LNCaP clone FGC (cell line): ENCODE measurements at places on chromosomes 3 and 15.

DNA sequence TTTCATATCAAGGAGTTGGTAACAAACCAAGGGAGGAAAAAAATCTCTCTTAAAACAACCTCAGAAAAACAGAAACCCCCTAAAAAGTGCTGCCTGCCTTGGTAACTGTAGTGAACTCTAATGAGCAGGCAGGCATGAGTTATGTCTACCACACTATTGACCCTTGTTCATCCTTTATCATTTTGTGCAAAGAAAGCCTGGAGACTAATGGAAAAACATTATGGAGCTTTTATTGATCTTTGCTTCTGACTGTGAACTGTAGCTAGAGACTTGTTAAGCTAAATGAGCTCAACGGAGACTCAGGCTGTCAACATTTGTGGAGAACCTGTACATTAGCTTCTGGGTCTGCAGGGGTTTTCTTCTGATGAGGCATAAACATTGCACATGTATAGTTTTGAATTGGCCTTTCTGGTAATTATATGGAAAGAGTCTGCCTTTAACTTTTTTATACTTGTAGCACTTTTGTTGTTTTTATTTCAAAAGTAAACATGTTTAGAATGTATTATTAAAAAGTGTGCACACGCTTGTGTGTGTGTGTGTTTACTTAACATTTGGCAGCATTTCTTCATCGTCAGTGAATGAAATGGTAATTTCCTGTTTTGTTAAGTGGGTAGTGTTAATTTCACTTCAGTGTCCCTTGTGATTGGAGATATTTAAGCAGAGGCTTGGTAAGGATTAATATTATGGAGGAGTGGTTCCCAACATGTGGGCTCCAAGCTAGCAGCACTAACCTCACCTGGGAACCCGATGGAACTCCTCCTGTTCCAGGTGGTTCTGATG, 15.9 kb upstream of the SPTSSB start:
- no peak for DNase-seq

- DNase-seq: no peak
Measured at GRCh38 chr3:64224826-64225610, at the start of gene PRICKLE2. TSS of gene PRICKLE2 (minus strand) at chr3:64225466. CDS start at chr3:64198927, 26,539 bp downstream.

DNA sequence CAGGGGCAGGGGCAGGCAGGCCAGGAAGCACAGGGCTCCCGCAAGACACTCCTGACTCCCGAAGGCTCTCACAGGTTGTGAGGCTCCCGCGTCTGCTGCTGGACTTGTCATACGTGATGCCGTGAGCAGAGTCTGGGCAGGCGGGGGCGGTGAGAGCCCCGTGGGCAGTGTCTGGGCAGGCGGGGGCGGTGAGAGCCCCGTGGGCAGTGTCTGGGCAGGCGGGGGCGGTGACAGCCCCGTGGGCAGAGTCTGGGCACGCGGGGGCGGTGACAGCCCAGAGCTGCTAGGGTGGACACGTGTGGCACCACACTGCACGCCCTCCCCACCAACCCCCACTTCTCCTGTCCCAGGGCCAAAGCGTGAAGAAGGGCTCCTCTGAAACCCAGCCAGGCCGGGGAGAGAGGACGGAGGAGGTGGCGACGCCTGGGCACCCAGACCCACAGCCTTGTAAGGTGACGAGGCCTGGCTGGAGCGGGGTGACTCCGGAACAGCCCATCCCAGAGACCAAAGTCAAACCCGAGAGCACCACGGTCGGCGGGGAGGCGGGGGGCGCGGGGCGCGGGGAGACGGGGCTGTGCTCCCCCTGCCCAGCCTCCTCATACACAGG, 35.0 kb downstream of the TNK2 start:
- DNase-seq: no peak

DNA sequence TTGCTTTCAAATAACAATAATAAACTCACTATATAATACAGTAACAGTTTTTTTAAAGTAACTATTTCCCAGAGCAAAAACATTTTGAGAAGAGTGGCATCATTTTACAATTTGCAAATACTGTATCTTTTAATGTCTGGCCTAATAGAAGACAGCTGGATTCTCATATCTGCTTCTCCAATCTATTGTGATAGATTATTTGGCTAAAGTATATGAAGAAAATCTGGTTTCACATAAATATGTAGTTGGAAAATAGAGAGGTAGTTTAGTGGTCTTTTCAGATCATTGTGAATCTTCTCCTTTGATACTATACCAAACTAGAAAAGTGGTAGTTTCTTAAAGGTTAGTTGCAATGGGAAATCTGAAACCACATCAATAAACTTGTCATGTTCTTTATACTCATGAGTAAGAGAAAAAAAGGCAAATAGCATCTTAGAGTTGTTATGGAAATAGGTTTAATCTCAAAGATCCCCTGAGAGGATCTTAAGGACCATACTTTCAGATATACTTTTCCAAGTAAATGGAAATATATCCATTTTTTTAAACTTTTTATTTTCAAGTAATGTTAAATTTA, 124.8 kb upstream of the NR2E3 start:
- no peak for DNase-seq
